ENCODE measurements at places on chromosomes 16 and 17.

DNA sequence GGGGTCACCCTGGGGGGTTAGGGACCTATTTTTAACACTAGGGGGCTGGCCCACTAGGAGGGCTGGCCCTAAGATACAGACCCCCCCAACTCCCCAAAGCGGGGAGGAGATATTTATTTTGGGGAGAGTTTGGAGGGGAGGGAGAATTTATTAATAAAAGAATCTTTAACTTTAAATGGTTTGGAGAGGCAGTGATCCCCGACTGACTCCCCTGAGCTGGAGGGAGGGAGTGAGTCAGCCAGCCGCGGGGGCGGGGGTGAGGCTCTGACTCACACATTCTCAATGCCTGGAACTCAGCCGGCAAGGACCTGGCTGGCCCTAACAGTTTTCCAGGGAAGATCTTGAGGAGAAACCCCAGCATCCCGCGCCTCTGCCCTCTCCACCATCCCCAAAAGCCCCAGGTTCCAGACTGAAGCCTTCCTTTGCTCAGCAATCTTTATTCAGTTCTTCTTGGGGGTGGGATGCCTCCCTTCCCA, 1.5 kb downstream of the HCFC1R1 start:
- no peak for DNase-seq

- no peak for DNase-seq
Observed at GRCh38 chr17:62925267-62925836, 40.7 kb upstream of the TANC2 start.

DNA sequence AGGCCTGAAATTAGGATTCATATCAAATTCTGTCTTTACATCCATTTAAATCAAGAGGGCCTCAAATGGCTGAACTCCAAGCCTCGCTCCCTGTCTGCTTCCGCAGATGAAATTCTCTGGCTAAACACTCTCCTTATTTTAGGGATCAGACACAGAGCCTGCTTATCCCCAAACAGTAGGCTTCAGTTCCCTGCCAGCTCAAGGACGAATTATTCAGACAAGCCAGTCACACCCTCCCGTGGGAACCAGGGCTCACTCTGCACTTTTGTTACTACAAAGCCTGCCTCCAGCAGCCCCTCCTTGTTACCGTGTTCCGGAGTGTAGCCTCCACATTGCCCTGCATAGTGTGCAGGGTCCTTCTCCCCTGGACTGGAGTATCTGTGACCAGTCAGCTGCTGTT, 46.6 kb upstream of the LCMT1 start:
- DNase-seq, result no peak

GRCh38 chr16:30494709-30495108, 22.2 kb downstream of the ITGAL start:
- DNase-seq, result no peak

DNA sequence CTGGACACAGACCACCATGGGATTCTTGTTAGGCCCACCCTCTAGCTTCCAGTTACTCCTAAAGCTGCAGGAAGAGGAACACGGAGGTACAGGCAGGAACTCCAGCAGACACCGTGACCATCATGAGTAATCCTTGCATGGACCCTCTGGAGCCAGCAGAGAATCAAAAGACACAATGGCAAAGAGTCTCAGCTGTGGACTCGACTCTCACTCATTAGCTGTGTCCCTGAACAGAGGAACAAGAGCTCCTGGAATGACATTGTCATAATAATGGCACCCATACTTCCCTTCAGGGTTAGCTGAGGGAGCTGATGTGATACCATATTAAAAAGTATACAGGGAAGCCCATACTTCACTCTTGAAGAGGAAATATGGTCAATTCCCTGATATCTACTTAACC, 176.3 kb upstream of the ASIC2 start:
- DNase-seq, result no peak

- no peak for DNase-seq
Observed at GRCh38 chr17:64741038-64741641, 79.0 kb upstream of the SMURF2 start.

- no peak for DNase-seq
Observed at GRCh38 chr16:75143941-75144340, 4.4 kb upstream of the ZFP1 start.

- no peak for DNase-seq
Observed at GRCh38 chr16:1427473-1428461, 3.1 kb upstream of the PERCC1 start.

DNA sequence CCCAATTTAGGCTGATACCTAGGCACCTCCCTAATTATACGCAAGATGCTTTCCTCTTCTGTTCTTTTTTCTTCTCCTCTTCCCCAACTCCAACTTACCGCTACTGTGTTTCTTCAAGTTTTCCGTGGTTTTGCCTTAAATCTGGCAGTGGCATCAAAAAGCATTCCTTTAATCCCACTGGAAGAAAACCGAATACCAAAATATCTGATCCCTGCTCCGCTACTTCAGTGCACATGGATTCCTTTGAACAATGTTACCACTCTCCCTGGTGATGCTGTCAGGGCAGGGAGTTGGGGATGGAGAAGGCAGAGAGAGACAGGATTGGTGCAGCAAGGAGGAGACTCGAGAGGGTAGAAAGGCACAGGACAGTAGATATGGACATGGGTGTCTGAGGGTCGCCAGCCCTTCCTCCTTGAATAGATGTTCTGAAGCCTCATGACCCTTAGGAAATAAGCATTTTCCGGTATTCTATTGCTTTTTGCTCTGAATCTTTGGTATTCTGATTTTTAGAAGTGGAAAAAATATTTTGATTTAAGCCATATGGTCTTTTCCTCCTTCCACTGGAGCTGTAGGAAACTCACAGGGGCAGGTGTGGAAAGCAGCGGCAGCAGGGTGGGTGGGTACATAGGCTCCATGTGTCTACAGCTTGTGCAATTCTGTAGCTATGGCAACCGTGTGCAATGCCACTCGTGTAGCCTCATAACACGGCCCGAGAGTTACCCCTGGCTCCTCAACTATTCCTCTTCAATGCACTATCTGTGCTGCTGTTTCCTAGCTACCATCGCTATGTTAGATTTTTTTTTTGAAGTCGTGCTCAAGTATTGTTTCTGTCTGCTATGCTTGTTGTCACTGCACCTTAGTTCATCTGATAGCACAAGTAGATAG, 32.3 kb upstream of the TANC2 start:
- DNase-seq, result no peak

DNA sequence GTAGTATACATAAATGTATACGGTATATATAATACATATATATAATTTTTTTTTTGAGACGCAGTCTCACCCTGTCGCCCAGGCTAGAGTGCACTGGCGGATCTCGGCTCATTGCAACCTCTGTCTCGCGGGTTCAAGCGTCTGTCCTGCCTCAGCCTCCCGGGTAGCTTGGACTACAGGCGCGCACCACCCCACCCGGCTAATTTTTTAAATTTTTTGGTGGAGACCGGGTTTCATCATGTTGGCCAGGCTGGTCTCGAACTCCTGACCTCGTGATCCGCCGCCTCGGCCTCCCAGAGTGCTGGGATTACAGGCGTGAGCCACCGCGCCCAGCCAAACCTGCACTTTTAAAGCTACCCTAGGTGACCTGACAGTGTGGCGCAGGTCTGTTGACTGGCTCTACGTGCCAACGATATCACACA, 745 bp downstream of the PAM16 start:
- DNase-seq, result no peak

GRCh38 chr17:71409712-71410111, 711.1 kb upstream of the SOX9 start:
- no peak for DNase-seq

DNA sequence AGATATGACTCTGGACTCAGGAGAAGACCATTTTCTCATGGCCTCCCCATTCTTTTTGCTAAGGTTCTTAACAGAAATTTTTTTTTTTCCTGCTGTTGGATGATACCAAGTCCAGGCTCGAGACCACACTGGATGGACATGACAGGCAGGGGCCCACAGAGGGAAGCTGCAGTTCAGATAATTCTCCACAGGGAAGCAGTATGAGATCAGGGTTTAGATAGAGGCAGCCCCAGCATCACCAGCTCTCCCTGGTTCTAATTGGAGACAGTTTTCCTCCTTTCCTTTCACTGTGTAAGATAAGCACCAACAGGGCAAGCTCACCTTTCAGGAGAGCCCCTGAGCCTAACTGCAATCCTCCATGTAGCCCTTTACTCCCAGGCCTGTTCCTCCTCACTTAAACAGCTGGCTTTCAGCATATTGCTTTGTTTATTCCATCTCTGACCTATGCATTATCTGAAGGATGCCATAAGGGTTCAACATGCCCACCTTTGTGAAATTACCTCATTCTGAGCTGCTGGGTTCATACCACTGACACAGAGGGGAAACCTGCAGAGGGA, 108.1 kb downstream of the SNX11 start:
- peak; percentile 19 for DNase-seq

DNA sequence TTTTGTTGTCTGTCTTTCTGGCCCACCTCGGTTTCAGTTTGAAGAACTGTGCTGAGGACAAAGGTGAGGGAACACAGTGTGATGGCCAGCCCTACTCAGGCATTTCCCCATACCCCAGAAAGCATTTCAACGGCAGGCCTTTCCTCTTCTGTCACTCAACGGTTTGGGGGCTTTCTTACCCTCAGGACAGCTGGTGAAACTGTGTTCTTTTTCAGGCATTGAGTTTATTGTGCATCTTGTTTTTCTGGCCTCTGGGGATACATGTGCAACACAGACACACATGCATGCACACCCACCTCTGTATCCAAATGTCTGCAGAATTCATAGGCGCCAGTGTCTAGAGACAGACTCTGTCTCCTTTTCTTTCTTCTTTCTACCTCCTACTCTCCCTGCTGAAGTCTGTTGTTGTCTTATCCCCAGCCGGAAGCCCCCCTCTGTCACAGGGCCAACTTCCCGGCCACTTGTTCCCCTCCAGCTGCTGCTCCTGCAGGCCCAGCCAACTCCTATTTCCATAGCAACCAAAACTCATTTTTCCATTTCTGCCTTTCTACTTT, 17.0 kb downstream of the CHD9 start:
- DNase-seq, result peak; percentile 71

DNA sequence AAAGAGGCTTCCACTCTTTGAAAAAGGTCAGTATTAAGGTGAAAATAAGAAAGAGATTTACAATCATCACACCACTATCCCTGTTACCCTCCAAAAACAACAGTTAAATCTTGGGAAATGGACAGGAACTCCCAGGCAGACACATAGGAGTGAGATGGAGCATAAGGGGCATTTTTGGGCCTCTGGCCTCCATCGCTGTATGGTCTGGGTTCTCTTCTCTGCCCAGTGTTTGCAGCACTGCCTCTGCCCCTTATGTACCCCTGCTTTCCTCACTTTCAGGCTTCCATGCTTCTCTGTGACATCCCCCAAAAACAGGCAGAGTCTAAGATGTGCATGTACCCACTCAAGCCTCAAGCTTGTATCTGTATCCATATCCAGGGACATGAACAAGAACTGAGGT, 630 bp upstream of the HOXB2 start:
- no peak for DNase-seq

- DNase-seq, result no peak
Observed at GRCh38 chr16:13630374-13630773, 289.6 kb upstream of the ERCC4 start.

DNA sequence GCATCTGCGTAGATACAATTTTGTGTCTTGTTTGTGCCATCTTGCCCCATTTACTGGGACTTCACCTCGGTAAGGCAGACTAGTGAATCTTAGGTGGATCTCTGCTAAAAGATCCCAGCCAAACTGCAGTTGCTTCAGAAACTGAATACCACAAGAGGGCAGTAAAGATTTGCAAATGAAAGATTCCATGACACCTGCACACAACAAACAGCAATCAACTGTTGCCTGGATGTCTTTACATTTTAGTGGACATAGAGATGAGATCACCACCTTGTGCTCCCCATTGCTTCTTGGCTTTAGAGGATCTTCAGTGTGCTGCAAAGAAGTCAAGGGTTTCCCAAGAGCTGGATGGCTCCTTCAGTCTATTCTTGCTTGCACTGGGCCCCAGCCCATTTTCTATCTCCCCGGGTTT, 119.2 kb upstream of the CACNG5 start:
- peak; percentile 61 for DNase-seq

GRCh38 chr16:5907544-5907943, 809.9 kb upstream of the EEF2KMT start:
- DNase-seq, result no peak

DNA sequence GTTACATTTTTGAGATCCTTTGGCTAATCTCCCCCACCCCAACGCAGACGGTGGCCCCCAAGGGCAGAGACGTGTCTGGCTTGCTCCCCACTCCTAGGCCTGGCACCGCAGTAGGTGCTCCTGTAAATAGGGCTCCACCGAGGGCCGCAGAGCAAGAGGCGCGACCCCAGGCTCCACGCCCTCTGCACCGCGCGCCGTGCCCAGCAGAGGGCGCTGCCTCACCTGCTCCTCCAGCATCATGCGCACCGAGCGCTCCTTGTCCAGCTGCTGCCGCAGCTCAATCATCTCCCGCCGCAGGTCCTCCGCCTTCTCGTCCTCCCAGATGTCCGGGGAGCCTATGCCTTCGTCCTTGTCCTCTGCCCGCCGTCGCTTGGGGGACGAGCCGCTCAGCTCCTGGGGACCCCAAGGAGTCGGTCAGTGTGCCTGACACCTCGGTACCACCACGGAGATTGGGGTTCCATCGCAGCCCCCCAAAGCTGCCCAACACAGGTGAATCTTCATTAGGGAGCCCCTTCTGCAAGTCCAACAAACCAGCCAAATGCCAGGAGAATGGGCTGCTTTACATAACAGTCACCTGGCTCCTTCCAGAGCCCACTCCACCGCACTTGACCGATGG, 11.2 kb downstream of the TFAP4 start:
- DNase-seq, result peak; percentile 30

GRCh38 chr17:64092952-64093451, 36.9 kb downstream of the ERN1 start:
- DNase-seq, result no peak

GRCh38 chr17:66353937-66354401, 51.6 kb downstream of the PRKCA start:
- no peak for DNase-seq

DNA sequence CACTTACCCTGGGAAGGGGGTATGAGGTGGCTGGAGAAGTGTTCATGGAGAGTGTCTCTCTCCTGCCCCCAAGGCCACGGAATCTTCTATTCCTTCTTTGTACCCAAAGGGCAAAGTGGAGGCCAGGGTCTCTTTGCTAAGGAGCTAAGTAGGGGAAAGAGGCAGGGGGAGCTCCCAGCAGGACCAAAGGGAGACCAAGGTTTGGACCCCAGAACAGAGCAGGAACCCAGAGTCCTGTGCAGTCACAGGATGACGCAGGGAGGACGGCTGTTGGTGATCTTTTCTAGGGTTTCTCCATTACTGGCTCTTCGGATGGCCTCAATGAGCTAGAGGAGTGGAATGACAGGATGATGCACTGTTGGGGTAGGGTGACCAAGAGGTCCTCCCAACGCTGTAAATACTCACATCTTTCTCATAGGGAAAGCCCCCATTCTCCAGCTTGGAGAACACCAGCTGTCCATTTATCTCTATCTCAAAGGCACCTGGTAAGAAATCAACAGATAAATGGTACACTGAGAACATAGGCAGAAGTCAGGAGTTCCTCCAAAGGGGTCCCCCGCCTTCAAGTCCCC, 966 bp downstream of the MIEN1 start:
- no peak for DNase-seq

- no peak for DNase-seq
Observed at GRCh38 chr16:82583422-82583821, 43.3 kb upstream of the CDH13 start.

GRCh38 chr17:41651625-41652460, 27.5 kb upstream of the KRT17 start:
- peak; percentile 83 for DNase-seq

Data from NCI-H1694 (cell line).